WTC11 (cell line): ENCODE measurements at places on chromosomes 12 and 14.
A peak's percentile ranks its signal among the peaks of the same experiment; 100 is the strongest.

DNA sequence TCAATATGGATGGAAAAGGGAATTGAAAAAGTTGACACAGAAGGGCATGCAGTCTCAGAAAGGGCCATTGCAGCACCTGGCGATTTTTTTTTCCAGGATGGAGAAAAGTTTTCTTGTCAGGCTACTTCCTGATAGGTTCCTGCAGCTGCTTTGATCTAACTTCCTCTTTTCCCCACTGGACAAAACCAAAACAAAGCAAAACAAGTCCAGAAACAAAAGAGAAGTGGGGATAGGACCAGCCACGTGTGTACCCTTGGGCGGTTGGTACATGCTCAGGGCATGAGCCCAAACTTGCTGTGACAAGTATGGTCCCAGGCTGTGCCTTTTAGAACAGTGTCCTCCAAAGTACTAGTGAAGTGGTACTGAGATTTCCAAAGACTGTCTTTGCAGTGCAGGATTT, 89.8 kb downstream of the CHST11 start:
- no peak for DNase-seq

- no peak for DNase-seq
Measured at GRCh38 chr12:64299628-64300027, 77.5 kb upstream of the KICS2 start.

DNA sequence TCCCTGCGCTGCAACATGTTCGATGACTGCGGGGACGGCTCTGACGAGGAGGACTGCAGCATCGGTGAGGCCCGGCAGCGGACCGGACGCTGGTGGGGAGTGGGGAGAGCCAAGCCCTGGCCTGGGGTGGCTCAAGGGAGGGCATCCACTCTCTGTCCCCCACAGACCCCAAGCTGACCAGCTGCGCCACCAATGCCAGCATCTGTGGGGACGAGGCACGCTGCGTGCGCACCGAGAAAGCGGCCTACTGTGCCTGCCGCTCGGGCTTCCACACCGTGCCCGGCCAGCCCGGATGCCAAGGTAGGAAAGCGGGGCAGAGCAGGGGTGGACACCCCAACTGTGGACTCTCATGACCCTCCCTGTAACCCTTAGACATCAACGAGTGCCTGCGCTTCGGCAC, 11.4 kb upstream of the NXPH4 start:
- no peak for DNase-seq

DNA sequence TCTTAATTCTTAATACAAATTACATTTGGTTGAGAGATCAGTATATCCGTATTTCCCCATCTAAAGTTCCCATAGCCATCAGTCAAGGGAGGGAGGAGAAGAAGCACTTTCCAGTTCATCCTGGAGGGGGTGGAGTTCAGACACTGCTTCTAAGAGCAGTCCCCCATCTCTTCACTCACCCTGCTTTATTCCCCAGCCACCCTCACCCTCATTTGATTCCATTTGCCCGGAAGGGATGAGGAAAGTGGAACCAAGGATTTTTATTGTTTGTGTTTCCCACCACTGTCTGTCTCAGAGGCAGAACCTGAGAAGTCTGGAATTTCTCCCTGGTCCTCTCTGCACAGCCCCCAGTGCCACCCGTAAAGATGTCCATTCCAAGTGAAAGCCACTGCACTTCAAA, 134.2 kb upstream of the HIF1A start:
- no peak for DNase-seq

DNA sequence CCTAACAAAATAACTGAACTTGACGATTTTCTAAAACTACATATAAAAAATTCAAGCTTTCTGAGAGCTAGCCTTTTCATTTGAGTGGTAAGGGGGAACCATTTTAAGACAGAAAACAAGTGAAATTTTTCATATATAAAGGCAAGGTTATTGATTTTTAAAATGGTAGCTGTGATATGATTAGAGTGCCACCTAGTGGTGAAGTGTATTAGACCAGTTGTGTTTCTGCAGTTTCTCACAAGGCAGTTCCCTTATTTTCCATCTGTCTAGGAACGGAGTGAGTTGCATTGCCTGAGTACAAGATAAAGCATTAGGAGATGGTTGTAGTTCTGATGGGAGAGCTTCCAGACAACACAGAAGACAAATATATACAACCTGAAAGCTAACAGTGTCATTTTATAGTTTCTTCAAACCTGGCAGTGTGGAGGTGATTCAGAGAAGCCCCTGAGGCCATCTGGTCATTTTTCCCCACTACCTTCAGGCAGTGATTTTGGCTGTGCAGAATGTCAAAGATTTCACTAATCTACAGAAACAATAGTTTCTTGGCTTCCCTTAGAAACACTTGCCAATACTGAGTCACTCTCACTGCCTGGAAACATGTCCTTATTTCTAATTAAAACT, 180.8 kb downstream of the C12orf50 start:
- no peak for DNase-seq

- DNase-seq: no peak
Measured at GRCh38 chr12:105343836-105344235, 13.3 kb downstream of the C12orf75 start.

- DNase-seq: no peak
Measured at GRCh38 chr12:4829793-4830162, 79.9 kb upstream of the KCNA1 start.

DNA sequence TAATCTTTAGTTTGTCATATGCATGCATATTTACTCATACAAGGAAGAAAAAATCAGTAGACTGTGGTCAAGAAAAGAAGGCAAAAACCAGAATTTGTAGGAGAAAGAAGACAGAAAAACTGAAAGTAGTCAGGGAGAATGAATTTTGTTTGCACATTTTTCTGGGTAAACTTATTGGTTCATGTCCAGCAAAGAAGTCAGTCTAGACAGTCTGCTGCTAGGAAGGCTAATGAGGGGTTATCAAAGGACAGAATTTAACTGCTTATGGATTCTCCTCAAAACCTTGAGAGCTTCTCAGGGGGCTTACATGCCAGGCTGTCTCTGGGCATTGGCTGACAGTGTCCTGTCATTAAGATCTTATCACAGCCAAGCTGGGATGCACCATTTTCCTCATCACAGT, 293.9 kb downstream of the RPAP3 start:
- no peak for DNase-seq

DNA sequence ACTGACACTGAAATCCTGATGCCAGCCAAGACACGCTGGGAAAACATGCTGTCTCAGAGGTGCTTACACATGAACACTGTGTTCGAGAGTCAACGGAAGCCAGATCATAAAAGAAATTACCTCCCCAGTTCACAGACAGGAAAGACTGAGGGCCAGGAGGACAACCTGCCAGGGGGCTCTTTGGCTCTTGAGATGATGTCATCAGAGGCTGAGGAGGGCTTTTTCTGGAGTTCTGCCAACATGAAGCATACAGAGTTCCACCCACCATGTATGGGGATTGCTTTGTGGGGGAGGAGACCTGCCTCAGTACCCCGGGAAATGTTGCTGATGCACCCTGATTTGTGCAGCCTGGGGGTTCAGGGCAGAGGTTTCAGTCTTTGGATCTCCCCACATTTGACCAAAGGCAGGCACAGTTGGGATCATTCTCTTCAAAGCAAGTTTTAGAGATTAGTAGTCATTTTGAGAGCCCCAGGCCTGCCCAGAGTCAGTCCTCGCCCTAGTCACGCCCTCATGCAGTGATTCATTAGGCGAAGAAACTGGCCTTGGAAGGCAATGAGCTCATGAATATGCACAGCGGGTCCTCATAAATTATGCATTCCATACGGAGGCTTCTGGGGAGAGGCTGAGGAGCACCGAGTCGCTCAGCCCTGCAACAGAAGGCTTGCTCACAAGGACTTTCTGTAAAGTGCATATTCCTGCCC, 34.9 kb upstream of the EML1 start:
- DNase-seq: peak; percentile 50

DNA sequence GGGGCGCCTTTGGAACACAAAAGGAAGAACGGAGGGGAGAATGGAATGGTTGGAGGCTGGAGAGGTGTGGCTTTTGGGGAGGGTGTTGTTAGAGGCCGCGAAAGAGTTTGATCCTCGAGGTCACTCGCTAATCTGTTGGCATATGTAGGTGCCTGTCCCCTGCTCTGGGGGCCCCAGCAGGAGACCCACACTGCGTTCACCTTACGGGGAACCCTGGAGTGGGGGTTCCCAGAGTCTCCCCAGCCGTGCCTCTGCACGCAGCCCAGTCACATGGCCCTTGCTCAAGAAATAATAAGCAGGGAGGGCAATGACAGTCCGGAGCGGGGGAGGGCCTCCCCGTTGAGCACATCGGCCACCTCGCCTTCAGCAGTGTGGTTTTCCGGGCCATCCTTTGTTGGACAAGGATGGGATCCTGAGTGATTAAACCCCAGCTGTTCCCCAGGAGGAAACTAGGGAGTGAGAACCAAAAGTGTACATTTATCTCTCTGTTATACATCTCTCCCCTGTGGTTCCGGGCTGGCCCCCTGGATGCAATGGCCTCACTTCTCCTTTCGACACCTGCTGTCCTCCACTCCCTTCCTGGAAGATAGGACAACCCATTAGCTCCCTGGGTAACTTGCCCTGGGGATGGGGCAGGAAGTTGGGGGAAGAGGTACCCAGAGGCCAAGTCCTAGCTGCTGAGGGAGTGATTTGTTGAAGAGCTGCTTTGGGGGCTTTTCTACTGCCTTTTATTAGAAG, 1.3 kb downstream of the PLEKHG3 start:
- no peak for DNase-seq

DNA sequence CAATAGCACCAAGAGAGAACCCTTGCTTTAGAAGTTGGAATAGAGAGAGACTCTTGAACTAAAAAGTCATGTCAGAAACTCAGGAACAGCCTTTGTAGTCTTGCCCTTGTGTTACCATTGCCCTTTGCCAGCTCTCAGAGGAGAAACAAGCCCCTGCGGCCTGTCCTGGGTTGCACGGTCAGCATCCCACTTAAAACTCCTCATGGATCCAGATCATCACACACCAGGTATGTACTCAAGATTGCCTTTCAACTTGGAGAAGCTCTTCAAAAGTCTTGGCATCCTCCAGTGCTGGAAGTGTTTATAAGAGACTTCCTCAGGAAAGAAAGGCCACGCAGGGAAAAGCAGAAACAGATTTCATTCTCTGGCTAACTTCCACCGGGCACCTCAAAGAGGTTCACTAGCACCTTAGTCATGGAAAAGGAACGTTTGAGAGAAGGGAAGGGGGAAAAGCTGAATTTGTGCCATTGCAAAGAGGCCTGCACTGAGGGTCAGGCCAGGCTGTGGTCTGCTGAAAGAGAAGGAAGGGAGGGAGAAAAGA, 594.2 kb downstream of the MED13L start:
- no peak for DNase-seq

DNA sequence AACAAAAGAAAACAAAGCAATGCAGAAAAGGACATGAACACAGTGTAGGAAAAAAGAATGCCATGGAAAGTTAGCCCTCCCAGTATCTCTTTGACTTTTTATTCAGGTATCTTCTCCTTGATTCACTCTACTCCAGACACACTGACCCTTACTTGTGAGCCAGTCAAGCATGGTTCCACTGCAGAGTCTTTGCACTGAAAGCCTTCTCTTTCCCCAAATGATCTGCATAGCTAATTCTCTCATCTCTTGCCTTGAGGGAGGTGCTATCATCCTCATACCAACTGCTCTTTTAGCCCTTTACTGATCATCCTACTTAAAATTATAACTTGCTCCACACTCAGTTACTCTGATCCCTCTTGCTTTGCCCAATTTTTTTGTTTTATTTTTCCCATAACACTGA, 101.2 kb upstream of the SLC16A7 start:
- no peak for DNase-seq

GRCh38 chr12:114938487-114939210, 254.7 kb upstream of the TBX3 start:
- no peak for DNase-seq

- DNase-seq: no peak
Measured at GRCh38 chr12:50111395-50111692, 692 bp upstream of the COX14 start.

- no peak for DNase-seq
Measured at GRCh38 chr12:75747572-75748021, 236.2 kb upstream of the KRR1 start.

DNA sequence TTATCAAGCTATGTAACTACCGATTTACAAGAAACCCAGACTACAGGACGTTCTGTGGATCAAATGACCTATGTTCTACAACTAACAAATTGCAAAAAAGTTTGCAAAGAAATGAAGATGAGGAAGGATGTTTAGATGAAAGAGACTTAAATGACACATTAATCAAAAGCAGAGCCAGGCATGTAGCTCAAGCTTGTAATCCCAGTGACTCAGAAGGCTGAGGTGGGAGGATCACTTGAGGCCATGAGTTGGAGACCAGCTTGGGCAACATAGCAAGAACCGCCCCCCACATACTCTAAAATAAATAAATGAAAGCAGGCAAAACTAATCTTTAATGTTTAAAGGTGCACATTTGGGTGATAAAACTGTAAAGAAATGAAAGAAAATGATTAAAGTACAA, 331.9 kb downstream of the BTG1 start:
- no peak for DNase-seq

DNA sequence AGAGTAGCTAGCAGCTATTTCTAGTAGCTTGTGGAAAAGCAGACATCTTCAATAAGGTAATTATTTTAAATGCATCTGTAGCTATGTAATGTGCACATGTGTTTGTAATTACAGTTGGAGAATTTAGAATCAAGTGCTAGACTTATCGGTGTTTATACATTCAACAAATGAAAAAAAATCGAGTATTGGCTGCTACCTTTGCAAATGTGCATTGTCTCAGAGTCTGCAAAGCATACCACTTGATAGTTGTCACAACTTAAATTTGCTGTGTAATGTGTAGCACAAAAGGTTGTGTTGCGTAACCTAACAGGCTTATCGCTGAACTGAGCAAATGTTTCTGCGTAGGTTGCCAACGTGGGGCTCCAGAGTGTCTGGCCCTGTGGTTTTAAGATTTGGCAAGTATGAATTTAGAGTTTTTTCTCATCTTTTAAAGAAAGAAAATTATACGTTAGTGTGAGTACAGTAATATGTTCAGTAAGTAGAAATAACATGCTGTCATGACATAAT, 44.3 kb downstream of the TMTC2 start:
- DNase-seq: no peak

- no peak for DNase-seq
Measured at GRCh38 chr12:82635263-82635662, 51.4 kb upstream of the TMTC2 start.

GRCh38 chr12:50239355-50239891, 43.9 kb downstream of the LIMA1 start:
- no peak for DNase-seq
